Astrocyte of the spinal cord (primary cell): ENCODE measurements at places on chromosomes 4 and X.
A peak's percentile ranks its signal among the peaks of the same experiment; 100 is the strongest.

DNA sequence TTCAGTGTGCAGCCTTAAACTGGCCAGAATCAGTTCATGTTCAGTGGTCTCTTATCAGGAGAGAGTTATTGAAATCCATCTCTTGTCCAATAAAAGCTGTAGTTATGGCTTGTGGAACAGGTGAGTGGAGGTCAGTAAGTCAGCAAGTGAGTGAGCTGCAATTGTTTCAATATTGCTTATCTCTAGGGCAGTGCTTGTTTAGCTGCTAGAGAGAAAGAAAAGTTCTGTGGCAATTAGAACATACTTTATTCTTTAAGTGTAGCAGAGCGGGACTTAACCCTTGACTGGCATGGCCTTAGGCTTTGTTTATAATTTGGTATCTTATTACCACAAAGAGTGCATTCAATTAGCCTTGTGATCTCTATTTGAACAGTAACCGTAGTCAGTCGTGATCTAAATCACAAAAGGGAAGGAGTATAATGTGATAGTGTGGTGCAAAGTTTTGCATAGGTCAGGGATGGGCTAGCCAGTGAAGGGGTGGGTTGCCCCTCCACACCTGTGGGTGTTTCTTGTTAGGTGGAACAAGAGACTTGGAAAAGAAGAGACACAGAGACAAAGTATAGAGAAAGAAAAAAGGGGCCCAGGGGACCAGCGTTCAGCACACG is 6.9 kb upstream of the ETDC start:
- no peak for DNase-seq

- DNase-seq = no peak
Measured at GRCh38 chr4:12110627-12111026, 681.9 kb upstream of the HS3ST1 start.

DNA sequence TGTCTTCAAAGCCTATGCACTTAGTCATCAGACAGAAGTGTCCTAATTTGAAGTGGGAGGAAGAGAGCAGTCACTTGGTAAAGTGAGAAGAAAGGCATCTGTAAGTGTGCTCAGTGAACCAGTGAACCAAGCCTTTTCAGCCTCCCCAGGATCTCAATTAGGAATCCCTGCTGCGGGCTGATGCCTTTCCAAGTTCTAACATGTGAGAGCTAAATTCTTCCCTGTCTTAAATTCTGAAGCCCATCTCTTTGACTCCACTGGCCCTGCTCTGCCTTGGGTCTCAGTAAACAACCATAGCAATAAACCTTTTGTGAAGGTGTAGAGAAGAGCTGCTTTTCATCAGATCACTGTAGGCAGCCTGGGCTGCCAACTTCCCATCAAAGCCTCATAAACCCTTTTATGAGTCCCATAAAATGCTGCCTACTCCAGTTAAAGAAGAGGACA is 701.2 kb upstream of the LCORL start:
- no peak for DNase-seq

- peak; percentile 74 for DNase-seq
Measured at GRCh38 chr4:19675172-19675811, 576.4 kb upstream of the SLIT2 start.

DNA sequence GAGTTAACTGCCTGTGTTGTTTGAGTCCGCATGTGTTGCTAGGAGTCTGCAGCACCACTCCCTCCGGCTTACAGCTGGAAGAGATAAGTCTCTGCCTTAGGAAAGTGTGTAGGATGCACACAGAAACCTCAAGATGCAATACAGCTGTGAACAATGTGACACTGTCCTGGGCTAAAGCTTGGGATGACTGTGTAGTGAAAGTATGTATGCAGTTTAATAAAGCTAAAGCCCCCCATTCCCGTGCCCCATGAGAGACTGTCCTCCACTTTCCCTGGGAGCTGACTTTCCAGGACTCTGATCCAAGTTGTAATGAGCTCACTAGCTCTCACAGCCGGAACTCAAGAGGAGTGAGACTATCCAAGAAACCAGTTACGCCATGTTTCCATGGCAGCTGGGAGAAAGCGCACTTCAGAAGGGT is 156.6 kb upstream of the FTHL17 start:
- DNase-seq = peak; percentile 25

DNA sequence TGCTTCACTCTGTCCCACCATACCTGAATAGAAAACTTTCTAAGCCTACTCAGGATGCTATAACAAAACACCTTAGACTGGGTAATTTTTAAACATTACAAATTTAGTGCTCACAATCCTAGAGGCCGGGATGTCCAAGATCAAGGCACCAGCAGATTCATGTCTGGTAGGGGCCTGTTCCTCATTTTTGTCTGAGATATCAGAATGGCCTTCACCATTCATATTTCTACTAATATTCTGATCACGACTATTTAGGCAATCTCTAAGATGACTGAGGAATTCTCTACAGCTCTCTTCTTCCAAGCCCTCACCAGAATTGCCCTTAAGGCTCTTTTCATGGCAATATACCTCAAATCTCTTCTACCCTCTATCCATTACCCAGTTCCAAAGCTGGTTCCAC is 77.4 kb upstream of the NRK start:
- no peak for DNase-seq

GRCh38 chrX:78746496-78746895 is 1.0 kb upstream of the LPAR4 start:
- no peak for DNase-seq

DNA sequence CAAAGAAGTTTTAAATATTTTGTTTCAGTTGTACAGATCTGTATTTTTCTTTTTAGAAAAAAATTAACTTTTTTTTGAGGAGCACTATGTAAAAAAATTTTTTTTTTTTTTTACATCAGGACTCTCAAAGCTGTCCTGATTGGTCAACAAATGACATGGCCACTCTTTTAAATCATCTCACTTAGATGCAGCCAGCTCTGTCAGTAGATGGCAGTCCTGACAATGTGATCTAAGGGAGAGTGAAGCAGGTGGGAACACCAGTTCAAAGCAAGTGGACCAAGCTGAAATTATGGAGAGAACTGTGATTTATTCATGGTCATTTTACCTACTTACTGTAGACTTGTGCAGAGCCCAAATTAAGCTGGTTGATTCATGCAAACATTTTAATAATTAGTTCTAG is 174.7 kb upstream of the GPRIN3 start:
- peak; percentile 39 for DNase-seq

GRCh38 chr4:74933562-74934015 is 673 bp downstream of the PARM1 start:
- peak; percentile 19 for DNase-seq

- no peak for DNase-seq
Measured at GRCh38 chr4:185508181-185508580, 27.1 kb downstream of the PDLIM3 start.

- DNase-seq = no peak
Measured at GRCh38 chr4:8473920-8474590, 33.5 kb downstream of the TRMT44 start.

DNA sequence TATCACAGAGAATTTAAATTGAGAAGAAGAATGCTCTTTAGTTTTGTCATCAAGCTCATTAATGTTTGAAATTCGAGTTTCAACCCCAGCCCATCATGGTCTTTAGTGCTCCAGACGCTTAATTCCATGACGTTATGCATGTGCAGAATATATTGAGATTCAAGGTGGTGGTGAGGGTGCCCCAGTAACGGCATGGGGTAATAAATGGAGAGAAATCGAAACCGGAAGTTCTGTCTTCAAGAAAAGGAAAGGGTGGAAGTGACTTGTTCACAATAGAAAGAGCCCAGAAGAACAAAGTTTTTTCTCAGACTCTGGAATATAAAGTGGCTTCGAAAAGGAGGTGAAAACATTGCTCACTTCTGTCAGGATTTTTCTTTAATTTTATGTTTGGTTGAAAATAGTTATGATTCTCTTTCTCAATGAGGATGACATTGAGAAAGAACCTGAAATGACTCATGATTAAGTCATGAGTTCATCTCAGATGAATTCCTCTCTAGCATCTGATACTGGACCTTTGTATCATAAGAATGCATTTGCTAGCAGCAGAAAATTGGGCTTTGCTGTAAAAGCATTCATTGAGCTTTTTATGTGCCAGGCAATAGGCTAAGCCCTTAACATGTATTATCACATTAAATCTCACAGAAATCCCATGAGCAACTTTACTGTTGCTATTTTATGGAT is 779 bp upstream of the DDX60L start:
- peak; percentile 83 for DNase-seq

GRCh38 chr4:143512978-143513313 is 556 bp upstream of the SMARCA5 start:
- DNase-seq = no peak

DNA sequence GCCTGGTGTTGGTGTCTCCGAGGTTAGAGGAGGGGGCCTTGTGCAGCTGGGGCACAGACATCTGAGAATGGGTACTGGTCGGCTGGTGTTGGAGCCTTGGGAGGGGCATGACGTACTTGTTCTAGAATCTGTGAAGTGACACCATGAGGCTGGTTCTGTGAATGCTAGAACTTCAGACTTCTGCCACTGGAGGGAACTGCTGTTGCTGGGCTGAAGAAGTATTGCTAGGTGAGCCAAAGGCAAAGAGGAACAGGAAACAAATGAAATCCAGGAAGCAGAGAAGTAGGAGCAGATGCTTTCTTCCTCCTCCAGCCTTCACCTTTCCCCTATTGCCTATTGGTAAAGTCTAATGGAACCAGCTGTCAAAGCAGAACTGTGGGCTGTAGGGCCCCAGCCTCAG is 120.9 kb upstream of the DDIT4L start:
- DNase-seq = no peak
